T-cell (primary cell): ENCODE measurements at places on chromosomes 6 and 20.

DNA sequence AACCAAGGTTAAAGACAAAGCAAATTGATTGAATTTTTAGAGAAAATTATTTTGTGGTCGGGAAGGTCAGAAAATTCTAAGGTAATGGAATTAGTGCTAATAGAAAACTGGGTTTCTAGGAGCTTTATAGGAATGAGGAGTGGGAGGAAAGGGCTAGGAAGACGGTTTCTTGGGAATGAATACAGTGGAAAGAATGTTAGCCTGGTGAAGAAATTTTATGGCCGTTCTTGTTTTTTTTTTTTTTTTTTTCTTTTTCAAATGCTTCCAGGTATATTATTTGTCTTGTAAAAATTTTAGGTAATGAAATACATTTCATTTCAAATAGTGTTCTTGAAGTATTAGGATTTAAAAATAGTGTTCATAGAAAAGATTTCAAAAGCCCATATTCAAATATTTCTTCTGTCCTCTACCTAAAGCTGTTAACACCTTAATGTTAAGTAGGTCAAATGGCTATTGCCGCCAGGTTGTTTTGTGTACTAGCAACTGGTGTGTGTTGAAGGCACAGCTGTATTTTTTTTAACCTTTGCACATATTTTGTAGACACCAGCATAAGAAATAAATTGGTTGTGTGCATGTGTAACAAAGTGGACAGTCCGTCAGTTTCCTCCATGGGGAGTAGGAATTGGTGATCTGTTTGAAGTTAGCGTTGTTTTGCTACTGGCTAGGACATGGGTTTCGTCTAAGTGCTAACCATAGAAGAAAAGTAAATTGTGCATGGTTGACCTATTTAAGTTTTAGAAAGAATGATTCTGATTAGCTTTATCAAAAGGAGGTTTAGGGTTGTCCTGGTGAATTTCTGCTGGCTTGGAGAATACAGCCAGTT lies 32.3 kb downstream of the AFDN start:
- DNase-seq: no peak

- peak; percentile 25 for DNase-seq
Observed at GRCh38 chr6:158232316-158233213, 64.4 kb downstream of the GTF2H5 start.

DNA sequence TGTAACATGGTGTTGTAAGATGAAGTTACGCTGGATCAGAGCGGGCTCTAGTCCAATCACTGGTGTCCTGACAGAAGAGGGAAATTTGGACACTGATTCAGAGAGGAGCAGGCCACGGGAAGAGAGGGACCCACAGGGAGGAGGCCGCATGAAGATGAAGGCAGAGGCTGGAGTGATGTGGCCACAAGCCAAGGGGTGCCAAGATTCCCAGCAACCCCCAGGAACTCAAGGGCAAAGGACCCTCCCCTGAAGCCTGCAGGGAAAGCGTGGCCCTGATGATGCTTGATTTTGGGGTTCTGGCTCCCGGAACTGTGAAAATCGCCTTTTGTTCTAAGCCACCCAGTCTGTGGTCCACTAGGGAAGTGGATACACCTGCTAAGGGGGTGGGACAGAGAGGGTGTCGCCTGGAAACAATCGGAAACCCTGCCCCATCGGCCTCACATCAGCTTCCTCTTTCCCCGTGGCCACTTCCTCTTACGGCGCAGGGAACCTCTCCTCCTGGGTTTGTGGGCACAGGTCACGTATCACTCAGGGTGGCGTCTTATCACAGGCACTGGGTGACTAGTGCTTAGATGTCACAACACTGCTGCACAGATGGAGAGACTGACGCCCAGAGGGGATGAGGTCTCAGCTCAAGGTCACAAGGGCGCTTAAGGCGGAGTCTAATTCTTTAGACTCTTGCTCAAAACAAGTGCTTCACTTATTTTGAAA lies 58.0 kb downstream of the SULF2 start:
- peak; percentile 60 for DNase-seq

DNA sequence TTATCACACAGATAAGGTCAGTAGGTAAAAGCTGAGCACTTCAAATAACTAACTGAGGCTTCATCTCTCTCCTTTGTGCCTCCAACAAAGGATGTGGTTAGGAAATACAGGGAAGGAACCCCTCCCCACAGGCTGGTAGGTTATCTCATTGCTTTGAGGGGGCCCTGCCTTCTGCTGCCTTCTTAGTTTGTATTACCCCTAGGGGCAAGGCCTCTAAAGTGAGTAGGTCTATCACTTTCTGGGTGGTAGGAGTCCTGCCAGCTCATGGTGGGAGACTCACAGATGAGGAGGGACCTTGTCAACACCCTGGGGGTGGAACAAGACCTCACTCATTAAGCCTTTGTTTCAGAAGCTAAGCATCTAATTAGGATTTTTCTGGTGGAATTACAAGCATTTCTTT lies 34.6 kb downstream of the EDN1 start:
- DNase-seq: no peak

DNA sequence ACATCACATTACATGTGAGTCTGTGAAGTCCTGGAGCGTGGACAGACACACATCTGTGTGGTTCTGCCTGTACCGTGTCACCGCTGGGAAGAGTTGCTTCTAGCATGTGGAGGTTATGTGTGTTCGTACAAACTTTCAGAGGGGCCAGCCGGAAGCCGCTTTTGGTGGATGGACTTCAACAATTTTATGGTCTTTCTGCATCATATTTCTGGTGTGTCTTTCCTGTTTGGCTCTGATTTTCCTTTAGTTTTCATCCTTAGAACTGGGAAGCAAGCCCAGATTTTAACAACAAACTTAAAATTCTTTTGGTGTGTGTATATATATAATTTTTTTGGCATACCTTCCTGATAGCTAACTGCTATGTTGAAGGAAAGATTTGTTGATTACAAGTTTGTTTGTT lies 71.2 kb downstream of the TIAM2 start:
- no peak for DNase-seq

DNA sequence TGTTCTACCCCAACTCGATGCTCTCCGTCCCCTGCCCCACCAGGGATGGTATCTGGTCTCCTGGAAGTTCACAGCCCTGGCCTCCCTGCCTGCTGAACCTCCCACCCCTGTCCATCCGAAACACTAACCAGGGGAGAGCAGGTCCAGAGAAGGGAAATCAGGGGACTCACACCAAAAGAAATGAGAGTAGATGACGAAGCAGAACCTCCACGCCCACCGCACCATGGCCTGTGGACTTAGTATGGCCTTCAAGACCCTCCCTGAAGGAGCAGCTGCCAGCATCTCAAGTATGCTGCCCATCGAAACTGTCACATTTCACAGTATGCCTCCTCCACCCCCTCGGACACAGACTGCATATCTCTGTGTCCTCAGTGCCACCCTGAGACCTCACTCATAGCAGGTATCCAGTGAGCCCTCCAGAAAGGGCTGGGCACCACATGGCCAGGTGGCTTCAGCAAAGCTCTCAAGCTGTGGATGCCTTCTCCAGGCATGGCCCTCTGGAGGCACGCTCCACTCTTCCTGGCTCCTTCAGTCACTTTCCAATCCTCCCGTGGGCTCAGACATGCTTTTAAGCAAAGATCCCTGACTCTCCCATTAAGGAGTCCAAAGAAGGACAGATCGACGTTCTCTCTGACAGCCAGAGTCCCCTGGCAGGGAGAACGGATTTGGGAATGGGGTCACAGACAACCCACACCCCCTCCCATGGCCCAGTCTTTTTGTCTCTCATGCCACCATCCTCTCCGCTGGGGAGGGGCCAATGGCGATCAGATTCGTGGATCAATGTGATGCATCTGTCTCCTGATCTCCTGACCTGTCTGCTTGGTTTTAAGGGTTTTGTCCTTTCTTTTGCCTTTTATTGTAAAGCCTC lies 158.4 kb downstream of the ANKRD60 start:
- DNase-seq: no peak

DNA sequence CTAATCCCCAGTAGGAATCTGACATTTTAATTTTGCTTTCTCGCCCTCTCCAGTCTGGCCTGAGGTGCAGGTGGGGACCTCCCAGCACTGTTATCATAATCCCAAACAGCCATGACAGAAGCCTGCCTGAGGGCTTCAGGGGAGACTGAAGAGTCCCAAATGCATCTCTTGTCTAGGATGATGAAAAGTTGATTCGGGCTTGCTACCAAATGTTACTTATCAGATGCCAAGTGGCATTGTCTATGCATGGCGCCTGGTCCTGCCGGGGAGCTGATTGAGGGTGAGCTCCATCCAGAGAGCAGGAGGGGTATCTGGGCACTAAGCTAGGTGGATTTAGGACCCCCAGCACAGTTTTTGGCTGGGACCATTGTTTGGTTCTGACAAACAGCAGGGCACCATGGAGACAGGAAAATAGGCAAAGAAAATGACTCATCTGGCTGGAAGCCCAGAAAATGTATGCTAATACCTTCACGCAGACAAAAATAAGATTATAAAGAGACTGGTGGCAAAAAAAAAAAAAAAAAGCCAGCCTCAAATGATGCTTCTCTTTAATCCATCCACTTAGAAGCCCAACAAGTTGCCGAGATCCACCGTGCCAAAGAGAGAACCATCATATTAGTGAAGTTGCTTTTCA lies 513.7 kb upstream of the SULF2 start:
- no peak for DNase-seq

DNA sequence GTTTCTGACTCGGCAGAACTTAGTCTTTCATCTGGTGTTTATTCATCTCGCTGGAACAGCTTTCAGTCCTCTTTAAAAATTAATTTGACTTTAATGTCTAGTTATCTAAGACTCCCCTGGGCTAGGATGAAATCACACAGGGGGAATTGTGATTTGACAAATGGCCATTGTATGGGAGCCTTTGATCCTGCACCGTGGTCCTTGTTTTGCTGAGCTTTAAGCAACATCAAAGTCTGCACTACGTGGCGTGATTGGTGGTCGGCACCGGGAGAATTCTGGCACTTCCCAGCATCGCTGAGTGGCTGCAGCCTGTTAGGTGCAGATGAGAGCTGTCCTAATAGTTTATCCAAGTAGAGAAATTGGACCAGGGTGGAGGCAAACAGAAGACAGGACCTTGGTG lies 146.9 kb downstream of the TBC1D7 start:
- DNase-seq: no peak
